ENCODE measurements at places on chromosomes 16 and 17.

DNA sequence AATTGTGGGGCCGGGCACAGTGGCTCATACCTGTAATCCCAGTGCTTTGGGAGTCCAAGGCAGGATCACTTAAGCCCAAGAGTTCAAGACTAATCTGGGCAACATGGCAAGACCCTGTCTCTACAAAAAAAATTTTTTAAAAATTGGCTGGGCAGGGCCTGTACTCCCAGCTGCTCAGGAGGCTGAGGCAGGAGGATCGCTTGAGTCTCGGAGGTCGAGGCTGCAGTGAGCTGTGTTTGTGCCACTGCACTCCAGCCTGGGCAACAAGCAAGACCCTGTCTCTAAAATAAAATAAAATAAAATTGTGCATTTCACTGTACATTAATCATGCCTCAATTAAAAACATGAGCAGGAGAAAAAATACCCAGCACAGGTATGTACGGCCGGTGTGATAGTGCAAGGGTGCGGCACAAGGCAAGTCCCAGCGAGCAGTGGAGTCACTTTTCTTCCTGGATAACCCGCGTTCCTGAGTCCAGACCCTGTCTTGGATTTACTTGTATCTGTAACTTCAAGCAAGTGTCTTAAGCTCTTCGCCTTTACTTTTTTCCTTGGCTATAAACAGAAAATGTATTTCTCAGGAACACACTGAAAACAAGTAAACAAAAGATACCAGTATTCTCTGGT lies 11.4 kb downstream of the ZDHHC7 start:
- no peak for DNase-seq

GRCh38 chr16:62583414-62583813 lies 547.2 kb upstream of the CDH8 start:
- DNase-seq = no peak

- no peak for DNase-seq
These were observed 1.8 kb upstream of the UBTF start for GRCh38 chr17:44221084-44221861.

DNA sequence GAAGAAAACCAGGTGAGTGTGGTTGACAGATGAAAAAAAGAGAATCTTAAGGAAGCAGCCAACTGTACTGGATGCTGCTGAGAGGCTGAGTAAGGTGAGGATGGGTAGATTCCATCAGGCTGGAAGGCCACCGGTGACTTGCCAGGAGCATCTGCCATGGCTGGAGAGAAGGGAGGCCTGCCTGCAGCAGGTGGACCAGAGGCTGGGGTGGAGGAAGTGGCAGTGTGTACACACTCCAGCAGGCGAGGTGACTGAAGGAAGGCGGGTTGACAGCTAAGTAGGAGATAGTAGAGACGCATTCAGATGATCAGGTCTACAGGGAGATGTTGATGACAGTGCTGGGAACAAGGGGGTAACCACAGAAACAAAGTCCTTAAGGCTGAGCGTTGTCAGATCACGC lies 69.5 kb downstream of the USP43 start:
- no peak for DNase-seq

GRCh38 chr16:15777533-15778203 lies 79.2 kb downstream of the MYH11 start:
- peak; percentile 17 for DNase-seq

DNA sequence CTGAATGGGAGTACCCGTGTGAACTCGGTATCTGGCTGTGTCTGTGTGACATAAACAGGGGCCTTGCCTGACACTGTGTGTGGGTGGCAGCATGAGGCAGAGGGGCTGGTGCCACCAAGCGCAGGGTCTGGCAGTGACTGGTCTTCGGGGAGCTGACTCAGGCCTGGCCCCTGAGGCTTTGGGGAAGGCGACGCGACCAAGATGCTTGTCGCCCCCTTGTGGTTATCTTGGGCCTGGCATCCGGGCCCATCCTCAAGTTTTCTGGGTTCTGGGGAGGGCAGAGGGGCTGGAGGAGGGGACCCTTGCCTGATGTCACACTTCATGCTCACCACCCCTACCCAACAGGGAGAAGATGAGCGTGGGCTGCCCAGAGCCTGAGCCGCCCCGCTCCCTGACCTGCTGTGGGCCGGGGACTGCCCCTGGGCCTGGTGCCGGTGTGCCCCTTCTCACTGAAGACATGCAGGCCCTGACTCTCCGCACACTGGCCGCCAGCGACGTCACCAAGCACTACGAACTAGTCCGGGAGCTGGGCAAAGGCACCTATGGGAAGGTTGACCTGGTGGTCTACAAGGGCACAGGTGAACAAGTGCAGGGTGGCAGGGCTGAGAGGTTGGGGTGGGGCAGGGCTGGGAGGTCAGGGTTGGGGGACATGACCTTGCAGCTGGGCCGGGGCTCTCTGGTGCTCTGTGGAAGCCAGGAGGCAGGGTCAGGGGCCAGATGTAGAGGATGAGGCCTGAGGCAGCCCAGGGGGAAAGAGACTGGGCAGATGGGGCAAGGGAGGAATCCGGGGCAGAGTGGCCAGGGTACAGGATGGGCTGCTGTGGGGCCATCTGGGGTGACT lies 24.9 kb downstream of the SBK1 start:
- DNase-seq = peak; percentile 7

DNA sequence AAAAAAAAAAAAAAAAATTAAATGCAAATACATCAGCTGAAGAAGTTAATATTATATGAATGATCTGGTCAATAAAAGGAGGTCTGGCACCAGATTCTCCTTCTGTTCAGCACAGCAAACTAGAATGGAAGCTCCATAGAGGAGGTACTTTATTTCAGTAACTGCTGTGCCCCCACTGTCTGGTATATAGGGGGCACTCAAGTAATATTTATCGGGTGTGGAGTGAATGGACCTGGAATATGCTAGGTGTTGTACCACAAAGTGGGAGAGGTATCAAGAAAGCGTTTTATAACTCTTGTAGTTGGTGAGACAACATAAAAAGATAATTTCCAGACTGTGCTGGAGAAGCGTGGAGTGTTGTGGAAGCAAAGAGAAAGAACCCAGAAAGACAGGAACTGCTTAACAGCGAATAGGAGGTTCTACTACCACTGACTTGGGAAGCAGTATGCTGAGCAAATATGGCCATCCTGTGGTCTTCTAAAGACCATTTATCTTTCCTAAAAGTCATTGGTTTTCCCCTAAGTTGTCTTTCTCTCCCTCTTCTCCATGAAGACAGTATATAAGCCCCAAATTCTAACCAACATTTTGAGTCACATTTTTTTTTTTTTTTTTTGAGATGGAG lies 12.2 kb upstream of the PRKCA start:
- no peak for DNase-seq

DNA sequence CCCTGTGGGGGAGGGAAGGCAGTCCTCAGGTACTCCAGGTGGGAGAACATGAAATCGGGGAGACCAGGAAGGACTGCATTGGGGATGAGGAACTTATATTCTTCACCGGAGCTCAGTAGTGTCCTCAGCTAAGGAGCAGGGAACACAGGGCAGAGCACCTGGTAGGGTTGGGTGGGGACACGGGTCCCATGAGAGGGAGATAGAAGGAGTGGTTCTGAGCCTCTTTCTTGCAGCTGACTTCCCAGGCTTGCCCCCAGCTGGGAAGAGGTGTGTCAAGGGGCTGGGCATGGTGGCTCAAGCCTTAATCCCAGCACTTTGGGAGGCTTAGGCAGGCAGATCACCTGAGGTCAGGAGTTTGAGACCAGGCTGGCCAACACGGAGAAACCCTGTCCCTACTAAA lies 2.1 kb downstream of the FHOD1 start:
- DNase-seq = no peak

All from fibroblast of skin of left quadriceps (primary cell).